GM18507 (cell line): ENCODE measurements at places on chromosomes 13 and 19.

DNA sequence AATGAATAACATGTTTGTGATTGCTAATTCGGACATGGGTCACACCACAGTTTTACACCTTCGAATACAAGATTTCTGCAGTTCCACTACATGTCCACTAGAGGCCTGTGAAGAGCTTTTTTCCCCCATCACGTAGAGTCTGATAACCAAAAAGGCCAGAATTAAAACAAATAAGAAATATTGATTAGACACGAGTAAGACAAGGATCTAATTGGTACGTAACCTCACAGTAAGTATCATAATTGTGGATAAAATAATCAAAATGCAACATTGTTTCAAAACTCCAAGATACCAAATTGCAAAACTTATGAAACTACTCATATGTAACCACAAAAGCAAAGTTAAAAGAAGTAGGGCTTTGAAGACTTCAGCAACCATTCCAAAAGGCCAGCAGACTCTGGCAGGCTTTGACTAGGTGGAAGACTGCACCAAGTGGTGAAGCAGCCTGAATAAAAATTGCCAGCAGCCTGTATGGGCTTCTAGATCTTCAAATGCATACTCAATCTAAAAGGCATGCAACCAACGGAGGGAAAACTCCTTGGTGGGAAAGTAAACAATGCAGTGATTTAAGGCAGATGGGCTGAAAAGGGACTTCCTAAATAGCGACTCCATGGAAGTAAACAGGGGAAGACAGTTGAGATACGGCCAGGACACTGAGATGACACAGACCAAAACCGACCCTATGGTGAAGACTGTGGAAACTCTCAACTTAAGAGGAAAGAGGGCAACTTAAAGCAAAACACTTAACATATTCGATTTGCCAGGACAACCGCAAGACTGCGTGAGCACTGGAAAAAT is 56.7 kb downstream of the STARD13 start:
- no peak for DNase-seq

GRCh38 chr19:1690699-1691307 is 38.4 kb upstream of the TCF3 start:
- DNase-seq, result peak; percentile 39

- no peak for DNase-seq
These were observed 6.5 kb upstream of the FKRP start for GRCh38 chr19:46739290-46739771.

GRCh38 chr13:100875392-100876043 is 200.9 kb upstream of the TMTC4 start:
- DNase-seq, result no peak

GRCh38 chr13:94007072-94007471 is 472.4 kb downstream of the DCT start:
- DNase-seq, result no peak

DNA sequence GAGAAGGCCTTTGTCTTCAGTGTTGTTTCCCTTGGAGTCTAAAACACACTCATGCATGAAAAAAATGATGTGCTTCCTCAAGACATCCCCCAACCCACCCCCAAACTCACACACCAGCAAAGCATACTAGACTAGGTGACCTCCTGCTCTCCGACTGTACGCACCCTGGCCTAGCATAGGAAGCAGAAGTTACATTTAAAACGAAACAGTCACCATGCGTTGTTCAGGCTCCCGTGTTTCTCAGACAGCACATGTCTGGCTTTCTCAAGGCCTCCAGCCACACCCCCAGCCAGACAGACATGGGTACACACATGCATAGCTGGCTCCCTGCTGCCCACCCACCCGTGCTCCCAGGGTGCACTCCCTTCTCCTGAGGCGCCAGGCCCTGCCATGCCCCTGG is 28.7 kb upstream of the C1QTNF9 start:
- peak; percentile 26 for DNase-seq

GRCh38 chr13:91785431-91786119 is 387.2 kb downstream of the GPC5 start:
- no peak for DNase-seq

- DNase-seq, result no peak
These were observed 106.7 kb downstream of the RAP2A start for GRCh38 chr13:97540696-97541095.

- no peak for DNase-seq
These were observed 4.0 kb upstream of the ZNF8 start for GRCh38 chr19:58274771-58275201.

GRCh38 chr13:23790577-23791170 is 98.5 kb downstream of the MIPEP start:
- DNase-seq, result no peak

GRCh38 chr19:35585848-35586247 is at the start of gene PMIS2:
PMIS2 (plus strand) TSS chr19:35586173; CDS start chr19:35586260, 87 bp downstream.
- no peak for DNase-seq

GRCh38 chr19:56838909-56839651 is 1.4 kb downstream of the PEG3 start:
- no peak for DNase-seq

GRCh38 chr13:102970542-102970941 is 95.7 kb downstream of the SLC10A2 start:
- peak; percentile 8 for DNase-seq

GRCh38 chr19:18109733-18110608 is 12.4 kb downstream of the MAST3 start:
- no peak for DNase-seq

DNA sequence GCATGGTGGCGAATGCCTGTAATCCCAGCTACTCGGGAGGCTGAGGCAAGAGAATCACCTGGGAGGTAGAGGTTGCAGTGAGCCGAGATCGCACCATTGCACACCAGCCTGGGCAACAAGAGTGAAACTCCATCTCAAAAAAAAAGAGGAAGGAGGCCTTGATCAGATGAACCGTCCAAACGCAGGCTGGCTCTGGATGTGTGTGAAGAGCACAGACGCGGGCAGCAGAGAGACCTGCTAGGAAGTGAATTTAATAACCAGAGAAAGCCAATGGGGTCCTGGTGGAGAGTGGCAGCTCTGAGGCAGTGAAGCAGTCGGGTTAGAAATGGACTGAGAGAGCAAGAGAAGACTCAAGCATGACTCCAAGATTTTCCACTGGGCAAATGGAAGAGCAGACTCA is 136.5 kb downstream of the RNF17 start:
- DNase-seq, result no peak

DNA sequence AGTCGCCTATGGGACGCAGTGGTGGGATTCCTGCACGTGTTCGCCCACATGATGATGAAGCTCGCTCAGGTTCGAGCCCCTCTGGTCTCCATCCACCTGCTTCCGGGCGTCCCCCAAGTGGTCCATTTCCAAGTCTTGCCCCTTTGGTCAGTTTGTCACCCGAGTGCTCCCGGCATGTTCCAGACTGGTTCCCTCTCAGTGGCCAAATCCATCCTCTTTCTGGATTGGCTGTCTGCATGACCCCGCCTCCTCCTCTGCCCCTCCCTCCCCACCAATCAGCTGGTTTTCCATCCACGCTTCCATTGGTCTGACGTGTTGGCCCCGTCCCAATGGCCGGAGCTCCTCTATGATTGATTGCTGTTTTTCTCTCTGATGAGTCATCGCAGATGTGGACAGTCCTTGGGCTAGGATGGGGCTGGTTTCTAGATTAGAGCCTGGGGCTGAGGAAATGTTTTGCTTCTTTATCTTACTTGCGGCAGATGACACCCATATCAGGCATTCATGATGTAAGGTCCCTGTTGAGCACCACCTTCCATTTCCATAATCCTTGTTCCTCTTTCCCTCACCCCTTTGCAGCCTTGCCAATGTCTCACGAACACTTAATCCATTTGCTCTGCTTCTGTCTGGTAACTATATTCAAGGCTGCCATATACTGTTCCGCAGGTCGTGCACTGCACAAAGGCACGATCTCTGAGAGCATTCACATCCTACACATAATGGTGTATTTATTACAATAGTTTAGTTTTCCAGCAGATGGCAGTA is 73.8 kb downstream of the MAP4K1 start:
- DNase-seq, result peak; percentile 48

- peak; percentile 57 for DNase-seq
These were observed 12.4 kb downstream of the TMEM143 start for GRCh38 chr19:48351341-48351752.

DNA sequence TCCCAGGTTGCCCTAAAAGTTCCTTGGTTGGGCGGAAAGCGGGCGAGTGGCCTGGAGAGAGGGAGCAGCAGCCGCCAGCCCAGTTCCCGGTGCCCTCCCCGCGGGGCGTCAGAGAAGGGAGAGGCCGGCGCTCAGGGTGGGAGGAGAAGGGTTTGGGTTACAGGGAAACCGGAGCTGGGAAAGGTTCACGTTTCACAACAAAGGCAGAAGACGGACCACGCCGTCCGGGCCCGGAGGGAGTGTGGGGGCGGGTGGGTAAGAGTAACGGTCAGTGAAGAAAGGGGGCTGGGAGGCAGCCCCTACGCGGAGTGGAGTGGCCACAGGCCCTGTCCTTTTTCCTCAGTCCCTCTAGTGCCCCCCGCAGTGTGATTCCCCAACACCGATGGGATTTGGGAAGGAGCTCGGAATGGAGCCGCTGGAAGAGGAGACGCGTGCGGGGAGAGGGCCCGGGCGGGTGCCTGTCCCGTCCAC is 1.6 kb downstream of the SIX5 start:
- no peak for DNase-seq

DNA sequence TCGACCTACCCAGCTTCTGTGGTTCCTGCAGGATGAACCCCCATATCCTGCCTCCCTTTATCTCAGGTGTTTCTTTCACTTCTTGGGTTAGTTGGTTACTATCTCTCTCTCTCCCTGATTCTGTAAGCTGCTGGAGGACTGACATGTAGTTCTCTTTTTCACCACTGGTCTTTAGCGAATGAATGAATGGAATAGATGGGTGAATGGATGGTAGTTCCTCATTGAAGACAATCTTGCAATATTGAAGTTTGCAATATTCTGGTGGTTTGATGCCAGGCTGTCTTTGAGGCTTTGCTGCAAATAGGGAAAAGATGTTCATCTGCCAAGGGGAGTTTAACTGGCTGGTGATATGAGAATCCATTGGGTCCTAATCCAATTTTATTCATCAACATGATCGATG is 120.2 kb downstream of the UBL3 start:
- DNase-seq, result no peak

- DNase-seq, result no peak
These were observed 1075.1 kb upstream of the MIR17HG start for GRCh38 chr13:90272356-90272755.
